ENCODE measurements at places on chromosomes 3 and 15.

DNA sequence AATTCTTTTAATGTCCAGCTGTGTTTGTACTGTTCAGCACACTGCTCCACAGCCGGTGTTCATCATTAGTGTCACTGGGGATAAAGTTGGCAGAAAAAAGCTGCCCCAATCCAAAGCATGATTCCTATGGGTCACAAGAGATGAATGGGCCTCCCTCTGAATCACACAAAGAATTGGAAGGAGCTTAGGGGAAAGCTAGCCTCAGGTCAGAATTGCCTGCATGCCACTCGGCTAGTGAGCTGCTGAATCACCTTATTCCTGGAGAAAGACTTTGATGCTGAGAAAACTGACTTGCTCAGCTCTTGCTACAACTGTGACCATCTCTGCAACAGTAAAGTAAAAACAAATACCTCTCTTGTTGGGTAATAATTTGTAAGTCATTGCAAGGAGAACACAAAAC is 3.5 kb downstream of the CCK start:
- peak; percentile 77 for DNase-seq

DNA sequence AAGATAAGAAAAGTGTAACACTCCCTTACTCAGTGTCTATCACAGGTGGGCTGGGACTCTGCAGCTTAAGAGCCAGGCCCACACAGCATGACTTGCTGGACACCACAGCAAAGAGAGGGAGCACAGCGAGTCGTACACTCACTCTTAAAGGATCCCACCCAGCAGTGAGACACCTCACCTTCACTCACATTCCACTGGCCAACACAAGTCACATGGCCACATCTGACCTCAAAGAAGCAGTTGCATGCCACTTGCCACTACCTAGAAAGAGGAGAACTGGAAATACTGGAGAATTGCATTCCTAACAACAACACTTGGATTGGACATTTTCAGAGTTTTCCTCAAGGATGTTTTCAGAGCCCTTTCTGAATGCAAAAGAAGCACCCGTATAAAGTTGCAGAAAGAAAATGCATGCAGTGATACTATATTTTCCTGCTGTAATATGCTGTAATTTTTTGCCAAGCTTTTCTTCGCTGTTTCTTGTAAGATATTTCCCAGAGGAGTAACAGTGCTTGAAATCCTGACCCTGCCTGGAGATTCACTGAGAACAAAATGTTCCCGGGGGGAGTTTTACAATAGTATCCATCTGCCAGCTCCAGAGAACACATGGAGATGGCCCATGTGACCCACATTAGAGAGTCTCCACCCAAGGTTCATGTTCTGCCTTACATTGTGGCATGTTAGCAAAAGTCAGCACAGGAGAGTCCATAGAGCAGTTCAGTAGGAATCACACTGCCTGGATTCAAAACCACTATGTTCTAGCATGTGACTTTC is 42.2 kb downstream of the TRIM42 start:
- DNase-seq: peak; percentile 51

- DNase-seq: no peak
These were observed 21.8 kb upstream of the CLDN18 start for GRCh38 chr3:137988152-137988551.

GRCh38 chr3:85483986-85484385 is 525.2 kb downstream of the CADM2 start:
- no peak for DNase-seq

- DNase-seq: no peak
These were observed 7.4 kb upstream of the TBC1D5 start for GRCh38 chr3:17749705-17750293.

DNA sequence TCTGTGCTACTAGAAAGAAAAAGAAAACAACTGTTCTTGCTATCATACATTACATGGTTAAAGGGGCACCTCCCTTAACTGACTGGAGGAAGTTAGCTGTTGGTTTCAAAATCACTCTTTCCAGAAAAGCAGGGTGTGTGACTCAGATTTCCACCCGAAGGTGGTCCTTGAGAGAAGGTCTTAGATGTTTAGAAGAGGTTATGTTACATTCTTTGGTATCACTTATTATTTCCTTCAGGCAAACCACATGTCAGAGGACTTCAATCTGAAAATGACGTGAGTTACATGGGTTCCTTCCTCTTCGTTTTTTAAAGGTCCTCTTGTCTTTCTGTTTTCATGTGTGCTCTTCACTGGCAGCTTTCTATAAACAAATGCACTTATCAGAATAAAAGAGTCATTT is 307.9 kb upstream of the CBLB start:
- DNase-seq: no peak

GRCh38 chr3:85189731-85190130 is 230.9 kb downstream of the CADM2 start:
- DNase-seq: no peak

GRCh38 chr3:39879581-39879980 is 70.2 kb downstream of the MYRIP start:
- DNase-seq: peak; percentile 52

DNA sequence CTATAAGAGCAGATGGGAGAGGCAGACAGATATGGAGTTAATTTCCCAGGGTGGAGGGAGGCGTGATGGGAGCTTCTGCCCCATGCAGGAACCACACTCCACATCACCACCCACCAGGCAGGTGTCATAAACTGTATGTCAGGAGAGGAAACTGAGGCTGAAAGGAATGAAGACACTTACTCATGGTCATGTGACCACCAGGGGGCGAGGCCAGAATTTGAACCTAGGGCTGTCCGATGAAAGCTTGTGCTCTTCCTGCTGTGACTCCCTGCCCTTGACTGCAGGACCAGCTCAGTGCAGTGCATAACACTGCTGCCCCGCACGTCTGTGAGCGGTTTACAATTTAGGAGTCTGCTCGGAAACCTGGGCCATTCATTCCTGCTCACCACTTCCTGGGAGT is 28.8 kb downstream of the NUP210 start:
- no peak for DNase-seq

GRCh38 chr15:50257924-50258323 is 7.6 kb downstream of the HDC start:
- DNase-seq: peak; percentile 12

DNA sequence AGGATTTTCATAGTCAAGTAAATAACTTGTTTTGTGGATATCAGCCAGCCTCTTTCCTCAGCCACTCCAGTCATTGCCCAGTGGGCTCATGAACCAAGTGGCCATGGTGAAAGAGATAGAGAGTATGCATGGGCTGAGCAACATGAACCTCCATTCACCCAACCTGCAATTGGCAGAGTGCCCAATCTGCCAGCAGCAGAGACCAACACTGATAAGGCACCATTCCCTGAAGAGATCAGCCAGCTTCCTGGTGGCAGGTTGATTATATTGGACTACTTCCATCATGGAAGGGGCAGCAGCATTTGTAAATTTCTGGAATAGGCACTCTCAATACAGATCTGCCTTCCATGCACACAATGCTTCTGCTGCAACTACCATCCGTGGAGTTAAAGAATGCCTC is 10.3 kb upstream of the MCF2L2 start:
- no peak for DNase-seq

DNA sequence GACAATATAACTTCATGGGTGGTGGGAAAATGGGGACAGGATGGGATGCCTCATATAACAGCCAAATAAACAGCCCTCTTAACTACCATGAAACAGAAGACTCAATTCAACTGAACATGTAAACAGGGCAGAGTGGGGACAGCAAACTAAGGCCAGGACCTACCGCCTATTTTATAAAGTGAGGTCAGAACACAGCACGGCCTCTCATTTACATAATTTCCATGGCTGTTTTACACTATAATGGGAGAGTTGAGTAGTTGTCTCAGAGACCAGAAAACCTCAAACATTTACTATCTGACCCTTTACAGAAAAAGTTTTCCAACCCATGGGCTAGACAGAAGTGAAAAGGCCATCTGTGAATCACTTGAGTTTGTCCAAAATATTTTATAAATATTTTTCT is 56.7 kb upstream of the SNRPA1 start:
- DNase-seq: no peak

GRCh38 chr15:35721751-35722150 is 175.8 kb upstream of the DPH6 start:
- no peak for DNase-seq

GRCh38 chr15:98241032-98241554 is 280.6 kb downstream of the ARRDC4 start:
- no peak for DNase-seq

DNA sequence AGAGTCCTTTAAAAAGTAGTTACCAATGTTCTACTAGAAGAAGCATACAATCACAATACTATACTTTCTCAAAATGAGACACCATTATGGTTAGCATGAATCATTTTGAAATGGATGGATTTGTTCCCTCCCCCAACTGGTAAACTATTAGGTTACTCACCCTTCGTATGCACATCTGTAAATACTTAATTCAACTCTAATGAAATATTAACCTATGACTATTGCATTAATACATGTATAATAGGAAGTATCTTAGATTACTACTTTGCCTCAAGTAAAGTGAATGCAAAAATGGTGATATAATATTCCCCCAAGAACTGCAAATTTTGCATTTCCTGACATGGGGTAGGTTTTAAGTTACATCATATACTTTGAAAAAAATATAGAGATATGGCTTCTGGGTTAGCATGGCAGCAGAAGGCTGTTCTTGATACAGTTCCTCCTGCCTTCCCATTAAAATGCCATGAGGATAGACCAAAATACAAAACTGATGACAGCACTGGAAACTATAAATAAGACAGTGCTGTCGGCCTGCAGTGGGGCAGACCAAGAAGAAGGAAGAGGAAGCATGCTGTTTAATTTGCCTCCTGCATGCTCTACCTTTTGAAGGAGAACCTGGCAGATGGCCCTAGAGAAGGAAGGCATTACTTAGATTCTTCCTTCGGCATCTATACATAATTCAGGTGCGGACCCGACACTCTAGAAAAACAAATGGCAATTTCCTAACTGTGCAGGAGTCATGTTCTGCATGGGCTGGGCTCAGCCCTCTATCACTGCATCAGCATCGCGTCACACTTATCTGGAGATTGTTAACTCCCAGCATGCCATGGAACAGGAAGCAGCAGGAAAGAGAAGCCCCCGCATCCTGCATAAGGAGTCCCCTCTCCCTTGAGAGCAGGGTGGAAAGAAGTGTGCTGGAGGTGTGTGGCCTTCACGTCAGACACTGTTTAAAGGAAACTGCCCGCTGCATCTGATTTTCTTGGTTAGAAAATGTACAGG is 41.8 kb upstream of the NEO1 start:
- DNase-seq: peak; percentile 80

DNA sequence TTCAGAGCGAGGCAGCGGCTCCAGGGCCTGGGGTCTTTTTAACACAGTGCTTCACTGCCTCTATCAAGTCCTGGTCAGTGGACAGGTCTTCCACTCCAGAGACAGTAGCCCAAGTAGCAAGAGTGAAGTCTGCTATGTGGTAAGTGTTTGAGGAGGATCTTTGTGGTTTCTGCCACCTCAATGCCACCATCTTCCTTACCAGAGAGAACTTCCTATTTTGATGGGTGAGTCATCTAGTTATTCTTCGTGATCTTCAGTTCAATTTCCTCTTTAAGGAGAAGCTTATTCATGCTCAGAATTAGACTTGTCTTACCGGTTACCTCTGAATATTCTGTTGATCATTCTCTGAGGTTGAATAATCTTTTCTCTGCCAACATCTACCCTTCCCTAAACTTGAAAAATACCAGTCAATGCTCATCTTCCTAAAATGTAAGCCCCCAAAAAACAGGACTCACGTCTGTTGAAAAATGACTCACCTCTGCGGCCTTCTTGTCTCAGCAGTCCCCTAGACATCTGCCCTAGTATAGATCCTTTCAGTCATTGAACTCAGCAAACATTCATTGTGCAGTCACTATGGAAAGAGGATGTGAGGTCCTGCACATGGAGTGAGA is 32.2 kb upstream of the BCL6 start:
- peak; percentile 83 for DNase-seq

GRCh38 chr15:56719774-56720555 is 13.3 kb downstream of the ZNF280D start:
- DNase-seq: no peak

DNA sequence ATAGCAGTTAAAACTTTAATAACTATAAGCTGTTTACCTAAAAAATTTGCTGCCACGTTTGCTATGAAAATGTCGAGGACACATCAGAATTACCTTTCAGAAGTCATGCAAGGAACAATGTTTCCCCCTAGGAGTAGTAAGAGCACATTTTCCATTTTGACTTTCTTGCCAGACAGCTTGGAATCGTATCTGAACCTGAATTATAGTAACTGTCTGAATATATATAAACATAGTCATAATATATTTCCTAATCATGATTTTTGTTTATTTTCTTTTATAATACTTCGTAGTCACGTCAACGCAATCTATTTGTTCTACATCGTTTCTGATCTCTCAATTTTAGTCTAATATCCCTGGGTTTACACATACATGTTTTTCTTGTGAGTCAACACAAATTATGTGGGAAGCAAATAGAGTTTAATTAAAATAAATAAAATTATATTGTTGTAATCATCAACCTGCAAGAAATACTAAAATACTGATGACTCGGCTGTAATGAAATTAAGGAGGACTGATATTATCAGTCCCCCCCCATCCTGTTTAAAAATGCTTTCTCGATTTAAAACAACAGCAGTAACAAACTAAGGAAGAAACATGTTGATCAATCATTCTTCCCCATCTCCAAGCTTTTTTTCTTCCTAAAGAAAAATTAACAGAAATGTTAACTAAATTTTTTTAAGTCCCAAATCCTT is 78.4 kb downstream of the MME start:
- DNase-seq: no peak

GRCh38 chr15:91855684-91856489 is 2.4 kb downstream of the SLCO3A1 start:
- peak; percentile 68 for DNase-seq

DNA sequence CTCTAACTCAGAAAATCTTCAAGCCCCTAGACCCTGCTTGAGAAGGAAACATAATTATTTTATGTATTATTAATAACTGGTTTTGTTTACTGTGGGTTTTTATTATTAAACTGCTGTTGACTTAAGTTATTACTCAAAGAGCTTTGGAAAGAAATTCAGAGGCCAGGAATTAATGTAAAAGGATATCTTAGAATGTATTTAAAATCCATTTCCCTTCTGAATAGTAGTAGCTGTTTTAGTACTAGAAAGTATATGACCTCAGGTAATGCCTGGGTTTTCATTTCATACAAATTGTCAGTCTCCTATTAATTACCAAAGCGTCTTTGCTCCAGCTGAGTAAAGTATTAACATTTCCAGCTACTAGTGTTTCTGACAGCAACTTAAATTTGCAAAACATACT is 223.1 kb downstream of the ITPR1 start:
- no peak for DNase-seq

DNA sequence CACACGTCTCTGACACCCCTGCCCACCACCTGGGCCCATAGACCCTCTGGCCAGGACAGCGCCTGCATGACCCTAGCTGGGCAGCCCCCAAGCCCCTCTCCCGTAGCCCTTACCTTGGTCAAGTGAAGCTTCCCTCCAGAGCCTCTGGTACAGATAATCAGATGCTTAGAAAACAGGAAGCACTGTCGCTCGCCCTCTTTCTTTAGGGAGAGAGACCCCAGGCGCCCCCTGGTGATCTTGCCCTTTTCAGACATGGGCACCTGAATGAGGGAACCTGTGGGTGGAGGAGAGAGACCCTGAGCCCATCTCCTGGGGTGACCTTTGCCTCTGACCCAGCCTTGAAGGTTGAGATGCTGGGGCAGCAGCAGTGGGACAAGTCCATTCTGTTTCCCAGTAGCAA is 65.4 kb downstream of the RASGRF1 start:
- no peak for DNase-seq

GRCh38 chr3:47299381-47300318 is 16.9 kb downstream of the KLHL18 start:
- no peak for DNase-seq

GRCh38 chr3:15756505-15756904 is 41.3 kb downstream of the ANKRD28 start:
- no peak for DNase-seq

- DNase-seq: peak; percentile 17
These were observed 16.8 kb upstream of the CRBN start for GRCh38 chr3:3196148-3196861.

- DNase-seq: no peak
These were observed 15.5 kb downstream of the ZNF774 start for GRCh38 chr15:90367576-90367975.

Data from kidney tubule cell (primary cell).